K562 (cell line): ENCODE measurements at places on chromosomes 6 and 20.

- no peaks in the 10 kb centered on the region for H3K4me1 ChIP-seq
- H3K27ac ChIP-seq = no peak overlapping the region
- H3K36me3 ChIP-seq = no peaks in the 10 kb centered on the region
- no peaks in the 10 kb centered on the region for H3K27me3 ChIP-seq
- DNase-seq = no peak
- H3K4me3 ChIP-seq = no peak overlapping the region
Measured at GRCh38 chr6:92779746-92780145, 639.6 kb downstream of the EPHA7 start.

DNA sequence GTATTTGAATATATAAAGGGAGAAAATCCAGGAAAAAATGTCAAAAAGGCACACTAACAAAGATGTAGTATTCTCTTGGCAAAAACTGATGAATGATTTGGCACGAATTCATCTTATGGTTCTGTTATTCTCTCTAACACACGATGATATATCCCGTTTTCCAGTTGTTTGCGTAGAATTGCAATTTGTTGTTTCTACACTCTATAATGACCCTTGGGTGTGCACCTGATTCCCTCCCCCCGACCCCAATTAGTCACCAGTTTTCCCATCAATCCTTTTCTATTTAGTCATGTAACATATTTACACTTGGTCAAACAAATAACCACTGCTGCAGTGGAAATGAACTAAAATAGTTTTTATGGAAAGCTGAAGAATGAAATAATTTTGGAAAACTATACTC lies 1.5 kb upstream of the ARID1B start:
- no peaks in the 10 kb centered on the region for H3K36me3 ChIP-seq
- no peaks in the 10 kb centered on the region for H3K27me3 ChIP-seq
- H3K27ac ChIP-seq = no peak overlapping the region
- H3K4me1 ChIP-seq = peaks cover 24% of the 10 kb centered on the region
- DNase-seq = no peak

- peak; percentile 62 for DNase-seq
- H3K27me3 ChIP-seq = peaks cover 9% of the 10 kb centered on the region; the same call in 1 of the 2 replicates
- no peak overlapping the region for H3K4me3 ChIP-seq
- H3K4me1 ChIP-seq = no peaks in the 10 kb centered on the region
Measured at GRCh38 chr20:59515013-59515905, 89.1 kb upstream of the PHACTR3 start.

- DNase-seq = no peak
- H3K27me3 ChIP-seq = peaks cover 6% of the 10 kb centered on the region; the same call in 2 of the 3 replicates
- H3K4me1 ChIP-seq = peaks cover 43% of the 10 kb centered on the region
- no peak overlapping the region for H3K4me3 ChIP-seq
- H3K36me3 ChIP-seq = no peaks in the 10 kb centered on the region
Measured at GRCh38 chr6:35499372-35499771, 2.5 kb upstream of the TEAD3 start.

- DNase-seq = no peak
- no peaks in the 10 kb centered on the region for H3K27me3 ChIP-seq
- no peak overlapping the region for H3K4me3 ChIP-seq
- no peaks in the 10 kb centered on the region for H3K36me3 ChIP-seq
- H3K4me1 ChIP-seq = peaks cover 38% of the 10 kb centered on the region
Measured at GRCh38 chr20:43583133-43583864, 7.4 kb upstream of the IFT52 start.

- no peaks in the 10 kb centered on the region for H3K4me1 ChIP-seq
- peak; percentile 31 for DNase-seq
- H3K36me3 ChIP-seq = no peaks in the 10 kb centered on the region
- no peak overlapping the region for H3K4me3 ChIP-seq
- no peaks in the 10 kb centered on the region; the same call in 2 of the 3 replicates for H3K27me3 ChIP-seq
Measured at GRCh38 chr6:158131926-158132325, 36.1 kb downstream of the SERAC1 start.

GRCh38 chr6:26338810-26339209 lies 26.2 kb upstream of the BTN3A2 start:
- peak overlapping the region; percentile 35; the same call in 1 of the 3 replicates for H3K27ac ChIP-seq
- no peak for DNase-seq
- H3K27me3 ChIP-seq = no peaks in the 10 kb centered on the region
- H3K36me3 ChIP-seq = no peaks in the 10 kb centered on the region

DNA sequence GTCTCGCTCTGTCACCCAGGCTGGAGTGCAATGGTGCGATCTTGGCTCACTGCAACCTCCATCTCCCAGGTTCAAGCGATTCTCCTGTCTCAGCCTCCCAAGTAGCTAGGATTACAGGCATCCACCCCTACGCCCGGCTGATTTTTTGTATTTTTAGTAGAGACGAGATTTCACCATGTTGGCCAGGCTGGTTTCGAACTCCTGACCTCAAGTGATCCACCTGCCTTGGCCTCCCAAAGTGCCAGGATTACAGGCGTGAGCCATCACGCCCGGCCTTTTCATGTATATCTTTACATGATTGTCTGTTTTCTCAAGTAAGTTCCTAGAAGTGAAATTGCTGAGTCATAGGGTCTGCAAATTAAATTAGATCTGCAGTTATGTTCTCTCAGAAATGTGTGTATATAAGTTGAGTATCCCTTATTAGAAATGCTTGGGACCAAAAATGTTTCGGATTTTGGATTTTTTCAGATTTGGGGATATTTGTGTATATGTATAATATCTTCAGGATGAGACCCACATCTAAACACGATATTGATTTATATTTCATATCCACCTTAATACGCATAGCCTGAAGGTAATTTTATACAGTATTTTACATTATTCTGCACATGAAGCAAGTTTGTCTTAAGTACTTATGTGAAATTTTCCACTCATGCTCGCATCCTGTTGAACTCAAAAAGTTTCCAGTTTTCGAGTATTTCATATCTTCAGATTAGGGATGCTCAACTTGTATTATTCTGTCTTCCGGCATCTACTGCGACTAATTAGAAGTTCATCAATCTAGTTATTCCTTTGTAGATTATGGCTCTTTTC lies 40.4 kb downstream of the TAB2 start:
- DNase-seq = no peak
- no peaks in the 10 kb centered on the region for H3K27me3 ChIP-seq
- no peaks in the 10 kb centered on the region for H3K36me3 ChIP-seq
- no peak overlapping the region for H3K27ac ChIP-seq
- peaks cover 6% of the 10 kb centered on the region for H3K4me1 ChIP-seq

GRCh38 chr6:151765444-151765886 lies 42.0 kb upstream of the ESR1 start:
- peak; percentile 61 for DNase-seq
- H3K27ac ChIP-seq = no peak overlapping the region
- H3K27me3 ChIP-seq = no peaks in the 10 kb centered on the region
- no peak overlapping the region for H3K4me3 ChIP-seq
- no peaks in the 10 kb centered on the region for H3K4me1 ChIP-seq

- no peaks in the 10 kb centered on the region for H3K4me1 ChIP-seq
- H3K27me3 ChIP-seq = no peaks in the 10 kb centered on the region
- DNase-seq = no peak
- H3K4me3 ChIP-seq = no peak overlapping the region
- peaks cover 10% of the 10 kb centered on the region; the same call in 1 of the 3 replicates for H3K36me3 ChIP-seq
Measured at GRCh38 chr20:17627101-17627955, 54.7 kb downstream of the RRBP1 start.

GRCh38 chr20:38165089-38165965 lies at the start of gene TGM2:
TSS of gene TGM2 (minus strand) at chr20:38165270. CDS start at chr20:38165198, 72 bp downstream.
- peaks cover 43% of the 10 kb centered on the region; the same call in 2 of the 3 replicates for H3K4me1 ChIP-seq
- peak within 1 kb of the TSS; percentile 54 for H3K4me3 ChIP-seq
- peak; percentile 96 for DNase-seq
- H3K27ac ChIP-seq = peak within 1 kb of the TSS; percentile 61
- H3K36me3 ChIP-seq = peaks cover 12% of the 10 kb centered on the region
- no peaks in the 10 kb centered on the region for H3K27me3 ChIP-seq

DNA sequence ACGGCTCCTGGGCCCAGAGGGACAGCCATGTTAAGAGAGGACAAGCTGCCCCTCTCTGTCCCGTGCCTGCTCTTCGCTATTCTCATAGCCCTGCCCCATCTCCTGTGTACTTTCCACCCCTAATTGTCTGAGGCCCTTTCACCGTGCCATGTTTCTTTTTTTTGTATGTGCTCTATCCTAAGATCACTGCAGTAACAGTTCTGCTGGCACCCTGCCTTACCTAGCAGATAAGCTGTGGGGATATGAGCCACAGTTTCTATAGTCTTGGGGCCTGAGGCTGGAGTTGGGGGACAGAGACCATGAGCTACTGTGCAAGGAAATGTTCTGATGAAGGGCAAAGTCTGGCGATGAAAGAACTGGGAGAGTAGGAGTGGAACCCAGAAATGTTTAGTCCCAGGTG lies 269.5 kb upstream of the CITED2 start:
- no peak overlapping the region for H3K27ac ChIP-seq
- no peaks in the 10 kb centered on the region for H3K36me3 ChIP-seq
- no peaks in the 10 kb centered on the region for H3K27me3 ChIP-seq
- DNase-seq = no peak
